ENCODE measurements at places on chromosomes 1 and 21.

DNA sequence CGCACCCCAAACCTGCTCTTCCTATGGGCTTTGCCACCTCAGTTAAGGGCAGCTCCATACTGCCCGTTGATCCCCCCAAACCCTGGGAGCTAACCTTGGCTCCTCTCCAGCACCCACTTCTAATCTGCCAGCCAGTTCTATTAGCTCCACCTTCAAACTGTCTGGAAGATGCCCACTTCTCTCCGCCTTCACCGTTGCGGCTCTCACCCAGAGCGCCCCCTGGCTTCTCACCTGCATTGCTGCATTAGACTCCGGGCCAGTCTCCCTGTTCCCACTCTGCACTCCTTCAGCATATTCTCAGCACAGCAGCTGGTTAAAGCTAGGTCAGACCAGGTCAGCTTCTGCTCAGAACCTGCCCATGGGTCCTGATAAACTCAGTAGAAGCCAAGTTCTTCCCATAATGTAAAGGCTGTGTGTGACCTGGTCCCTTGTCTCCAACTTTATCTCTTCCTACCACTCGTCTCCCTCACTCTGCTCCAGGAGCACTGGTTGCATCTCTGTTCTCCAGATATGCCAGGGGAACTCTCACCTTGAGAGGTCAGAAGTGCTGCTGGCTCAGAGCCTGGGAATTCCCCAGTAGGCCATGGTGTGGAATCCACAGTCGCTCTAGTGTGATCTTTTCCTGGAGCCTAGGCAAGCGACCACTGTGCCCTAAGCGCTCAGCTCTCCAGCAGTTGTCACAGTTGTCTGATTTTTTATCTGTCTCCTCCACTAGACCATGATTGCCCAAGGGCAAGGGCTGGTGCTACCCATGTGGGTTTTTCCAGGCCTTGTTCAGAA, 150.3 kb downstream of the HMGB4 start:
- DNase-seq: no peak

DNA sequence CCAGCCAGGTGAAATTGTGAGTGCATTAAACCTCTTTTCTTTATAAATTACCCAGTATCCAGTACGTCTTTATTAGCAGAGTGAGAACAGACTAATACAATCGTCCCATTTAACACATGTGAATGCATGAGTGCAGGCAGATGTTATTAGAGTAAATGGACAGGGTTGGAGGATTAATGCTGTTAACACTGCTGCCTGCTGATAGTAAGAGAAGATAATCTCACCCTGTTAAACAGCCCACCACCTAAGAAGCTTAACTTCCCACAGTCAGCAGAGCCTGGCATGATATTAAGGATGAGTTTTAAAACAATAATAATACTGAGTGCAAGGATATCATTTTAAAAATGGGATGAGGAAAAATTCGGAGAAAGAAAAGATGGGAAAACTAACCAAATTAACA, 181.4 kb upstream of the LHX8 start:
- DNase-seq: no peak

DNA sequence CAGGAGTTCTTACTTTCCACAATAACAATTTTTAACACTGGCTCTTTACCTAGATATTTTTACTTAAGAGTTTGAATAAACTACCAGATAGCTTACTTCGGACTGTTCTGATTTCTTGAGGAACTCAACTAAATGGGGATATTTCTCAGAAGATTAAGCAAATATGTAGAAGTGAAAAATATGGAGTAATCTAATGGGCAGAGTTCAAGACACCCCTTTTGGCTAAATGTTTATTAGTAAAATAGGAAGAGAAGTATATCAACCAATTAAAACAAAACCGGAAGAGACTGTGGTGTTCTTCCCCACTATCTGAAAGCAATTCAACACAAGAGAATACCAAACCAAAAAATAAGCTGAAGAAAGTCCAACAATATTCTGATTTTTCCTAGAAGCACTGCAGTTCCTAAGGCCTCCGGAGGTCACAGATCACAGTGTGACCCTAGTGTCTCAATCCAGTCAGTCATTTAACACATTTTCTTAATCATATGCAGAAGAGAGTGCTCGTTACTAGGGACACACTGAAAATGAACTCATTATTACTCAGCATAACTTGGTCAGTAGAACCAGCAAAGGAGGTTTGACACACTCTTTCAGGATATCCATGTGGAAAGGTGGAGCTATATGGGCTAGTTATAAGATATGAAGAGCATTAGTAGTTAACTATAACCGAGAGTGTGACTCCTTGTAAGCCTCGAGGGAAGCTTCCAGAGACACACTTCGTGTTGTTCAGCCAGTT, 5.2 kb downstream of the SIPA1L2 start:
- DNase-seq: no peak

DNA sequence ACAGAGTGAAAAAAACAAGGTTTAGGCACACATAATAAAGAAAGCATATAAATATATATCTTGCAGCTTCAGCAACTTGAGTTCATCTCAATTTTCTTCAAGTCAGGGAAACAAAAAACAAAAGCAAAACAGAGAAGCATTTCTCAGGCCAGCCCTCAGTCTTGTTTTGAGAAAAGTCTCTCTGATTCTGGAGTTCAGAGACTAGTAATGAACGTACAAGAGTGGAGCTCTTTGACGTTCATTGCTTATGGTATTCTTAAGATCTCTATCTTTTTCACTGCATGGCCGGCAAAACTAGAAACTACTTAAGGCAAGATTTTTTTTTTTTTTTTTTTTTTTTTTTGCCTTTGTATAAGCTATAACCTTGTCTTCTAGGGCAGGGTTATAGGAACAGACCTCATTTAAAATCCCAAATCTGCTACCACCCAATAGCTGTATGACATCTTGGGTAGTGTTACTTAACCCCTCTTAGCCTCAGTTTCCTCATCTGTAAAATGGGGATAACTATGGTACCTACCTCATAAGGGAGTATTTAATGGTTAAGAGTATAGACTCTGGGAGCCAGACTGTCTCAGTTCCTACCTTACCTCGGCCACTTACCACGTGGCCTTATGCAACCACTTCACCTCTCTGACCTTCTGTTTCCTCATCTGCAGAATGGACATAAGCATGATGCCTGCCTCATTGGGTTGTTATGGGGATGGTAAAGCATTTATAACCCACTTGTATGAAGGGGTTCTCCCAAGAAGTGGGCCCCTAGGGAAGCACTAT, 33.6 kb downstream of the LMO4 start:
- no peak for DNase-seq

- DNase-seq: no peak
These were observed 111.6 kb upstream of the ZC3H12A start for GRCh38 chr1:37362594-37363385.

GRCh38 chr1:209989525-209989924, 51.5 kb downstream of the SYT14 start:
- no peak for DNase-seq

- DNase-seq: no peak
These were observed 389.1 kb upstream of the ZP4 start for GRCh38 chr1:238279694-238280380.

GRCh38 chr1:59699227-59699847, 115.4 kb upstream of the HOOK1 start:
- DNase-seq: no peak

GRCh38 chr1:204651843-204652421, 33.6 kb downstream of the LRRN2 start:
- DNase-seq: no peak

DNA sequence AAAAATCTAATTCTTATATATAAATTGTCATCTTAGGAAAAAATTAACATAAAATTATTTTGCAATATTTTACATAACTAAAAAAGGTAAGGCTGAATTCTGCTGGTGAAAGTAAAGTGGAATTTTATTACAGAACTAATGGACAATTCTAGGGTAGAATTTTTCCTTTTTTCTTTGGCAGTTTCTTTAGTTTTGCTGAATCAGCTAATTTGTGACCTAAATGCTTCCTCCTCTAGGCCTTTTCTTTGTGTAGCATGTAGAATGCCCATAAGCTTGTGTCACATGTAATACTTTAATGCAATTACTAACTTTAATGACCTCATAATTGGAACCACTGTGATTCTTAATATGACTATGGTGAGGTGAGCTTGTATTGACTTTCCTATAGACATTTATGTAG, 1378.4 kb upstream of the ADGRL4 start:
- no peak for DNase-seq

DNA sequence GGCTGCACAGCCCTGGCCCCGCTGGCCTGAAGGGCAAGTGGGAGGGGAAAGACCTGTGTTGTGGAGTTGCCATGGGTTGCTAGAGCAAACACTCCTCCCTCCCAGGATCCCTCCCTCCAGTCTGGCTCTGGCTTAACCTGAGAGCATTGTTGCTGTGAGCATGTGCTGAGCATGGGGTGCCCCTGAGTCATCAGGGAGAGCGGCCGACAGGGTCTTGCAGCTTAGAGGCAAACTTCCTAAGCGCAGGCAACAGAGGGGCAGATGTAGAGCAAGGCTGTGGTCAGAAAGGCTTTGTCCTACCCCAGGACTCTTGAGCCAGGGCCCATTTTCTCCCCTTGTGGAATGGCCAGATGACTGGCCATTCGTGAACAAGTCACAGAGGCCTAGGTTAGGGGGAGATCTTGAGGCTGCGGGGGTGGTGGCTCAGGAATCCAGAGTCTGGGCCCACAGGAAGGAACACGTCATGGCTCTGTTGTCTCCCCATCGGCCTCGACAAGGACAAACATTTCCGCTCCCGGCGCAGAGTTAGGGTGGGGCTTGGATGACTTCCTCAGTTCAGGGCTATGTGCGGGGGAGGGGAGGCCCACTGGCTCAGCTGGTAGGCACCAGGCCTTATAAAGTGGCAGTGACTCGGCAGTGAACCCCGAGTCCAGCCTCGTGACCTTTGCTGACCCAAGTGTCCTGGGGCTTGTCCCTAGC, 362 bp upstream of the DYNLT4 start:
- DNase-seq: peak; percentile 86

GRCh38 chr1:222914861-222915632, 100.2 kb downstream of the DISP1 start:
- DNase-seq: no peak

DNA sequence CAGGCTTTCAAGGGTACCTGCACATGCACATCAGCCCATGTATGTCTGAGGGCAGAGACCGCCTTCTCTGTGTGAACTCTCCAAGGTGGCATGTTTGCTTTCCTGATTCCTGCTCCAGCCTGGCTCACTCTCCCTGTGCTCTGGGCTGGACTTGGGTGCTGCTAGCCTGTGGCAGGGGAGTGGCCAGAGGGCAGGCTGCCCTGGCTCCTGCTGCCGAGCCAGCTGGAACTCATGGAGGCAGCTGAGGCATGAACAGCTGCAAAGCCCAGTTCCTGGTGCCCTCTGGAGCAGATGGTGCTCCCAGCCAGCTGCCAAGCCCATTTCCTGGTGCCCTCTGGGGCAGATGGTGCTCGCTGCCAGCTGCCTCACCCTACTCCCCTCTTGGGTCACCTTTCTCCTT, 7.6 kb downstream of the UBL4B start:
- DNase-seq: no peak

GRCh38 chr1:147539122-147539575, 2.2 kb upstream of the BCL9 start:
- DNase-seq: no peak

DNA sequence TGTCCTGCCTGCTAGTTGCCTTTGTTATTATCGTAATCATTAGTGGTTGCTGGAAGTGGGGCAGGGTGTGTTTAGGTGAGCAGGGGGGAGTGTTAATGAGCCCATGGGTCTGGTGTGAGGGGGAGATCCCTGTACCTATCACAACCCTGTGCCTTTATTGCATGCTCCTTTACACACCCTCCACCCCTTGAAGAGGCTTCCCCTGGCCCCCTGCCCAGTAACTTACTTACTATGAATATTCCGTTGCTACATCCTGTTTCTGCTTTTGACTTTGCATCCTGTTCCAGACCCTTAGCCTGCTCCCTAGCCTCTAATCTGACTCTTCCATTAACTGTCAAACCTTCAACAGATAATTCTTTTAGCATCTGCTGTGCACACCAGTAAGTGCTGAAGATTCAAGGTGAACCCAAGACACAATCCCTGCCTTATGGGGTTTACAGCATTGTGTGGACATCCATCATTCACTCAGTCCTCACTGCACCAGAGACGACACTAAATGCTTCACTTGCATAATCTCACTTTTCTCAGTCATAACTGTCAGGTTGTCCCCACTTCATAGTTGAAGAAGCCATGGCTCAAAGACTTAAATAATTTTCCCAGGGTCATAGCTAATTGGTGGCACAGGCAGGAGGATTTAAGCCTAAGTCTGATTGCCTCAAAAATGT, 47.9 kb downstream of the CDC7 start:
- no peak for DNase-seq

DNA sequence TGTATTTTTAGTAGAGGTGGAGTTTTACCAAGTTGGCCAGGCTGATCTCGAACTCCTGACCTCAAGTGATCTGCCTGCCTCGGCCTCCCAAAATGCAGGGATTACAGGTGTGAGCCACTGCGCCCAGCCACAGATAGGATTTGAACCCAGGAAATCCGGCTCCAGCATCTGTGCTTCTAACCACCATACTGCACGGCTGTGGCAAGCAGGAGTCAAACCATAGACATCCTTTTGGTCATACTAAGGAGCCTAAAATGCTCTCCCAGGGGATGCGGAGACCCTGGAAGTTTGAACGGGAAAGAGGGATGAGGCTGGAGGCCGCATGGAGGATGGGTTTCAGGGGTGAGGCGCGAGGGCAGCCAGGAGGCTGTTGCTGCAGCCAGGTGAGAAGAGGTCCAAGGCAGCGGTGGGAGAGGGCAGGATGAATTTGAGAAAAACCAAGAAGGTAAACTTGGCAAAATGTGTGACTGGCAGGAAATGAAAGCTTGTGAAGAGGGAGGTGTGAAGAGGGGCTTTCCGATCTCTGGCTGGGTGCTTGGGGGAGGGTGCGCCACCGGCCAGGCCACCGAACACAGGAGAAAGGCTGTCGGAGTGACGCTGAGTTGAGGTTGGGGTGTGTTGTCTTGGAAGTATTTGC, 24.0 kb upstream of the CDK18 start:
- DNase-seq: peak; percentile 30

- DNase-seq: no peak
These were observed 39.6 kb upstream of the ADARB1 start for GRCh38 chr21:45034556-45035476.

DNA sequence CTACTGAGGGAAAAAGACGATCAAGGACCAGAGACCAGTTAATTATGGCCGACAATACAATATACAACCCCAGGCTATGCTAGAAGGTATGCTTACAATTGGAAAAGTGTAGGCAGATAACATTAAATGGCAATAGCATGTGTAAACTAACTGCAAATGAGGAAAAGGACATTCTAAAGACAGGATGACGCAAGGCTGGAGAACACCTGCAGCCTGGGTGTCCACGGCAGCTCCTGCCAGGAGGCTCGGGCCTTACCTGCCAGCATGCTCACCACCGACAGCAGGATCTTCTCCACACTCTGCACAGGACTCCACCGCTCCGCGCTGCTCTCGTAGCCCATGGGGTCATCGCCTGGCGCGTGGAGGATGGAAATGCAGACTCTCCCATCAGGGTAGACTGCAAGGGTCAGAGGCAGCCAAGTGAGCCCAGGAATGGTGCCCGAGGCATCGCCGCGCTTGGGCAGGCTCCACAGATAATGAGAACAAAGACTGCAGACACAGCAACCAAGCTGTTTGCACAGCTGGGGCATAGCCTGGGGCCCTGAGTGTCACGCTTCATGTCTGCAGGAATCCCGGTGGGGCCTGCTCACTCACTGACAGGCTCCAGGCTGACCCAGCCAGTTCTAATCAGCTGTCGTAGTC, 28.2 kb downstream of the UBE2G2 start:
- DNase-seq: no peak

- no peak for DNase-seq
These were observed 49.1 kb downstream of the RIPK4 start for GRCh38 chr21:41717573-41718330.

- no peak for DNase-seq
These were observed 14.2 kb downstream of the UTP11 start for GRCh38 chr1:38026592-38027200.

- DNase-seq: no peak
These were observed 622.7 kb downstream of the LMO4 start for GRCh38 chr1:87951409-87951808.
